Gastrocnemius medialis (tissue), 4 donors: ENCODE measurements at places on chromosomes 3 and 15.

DNA sequence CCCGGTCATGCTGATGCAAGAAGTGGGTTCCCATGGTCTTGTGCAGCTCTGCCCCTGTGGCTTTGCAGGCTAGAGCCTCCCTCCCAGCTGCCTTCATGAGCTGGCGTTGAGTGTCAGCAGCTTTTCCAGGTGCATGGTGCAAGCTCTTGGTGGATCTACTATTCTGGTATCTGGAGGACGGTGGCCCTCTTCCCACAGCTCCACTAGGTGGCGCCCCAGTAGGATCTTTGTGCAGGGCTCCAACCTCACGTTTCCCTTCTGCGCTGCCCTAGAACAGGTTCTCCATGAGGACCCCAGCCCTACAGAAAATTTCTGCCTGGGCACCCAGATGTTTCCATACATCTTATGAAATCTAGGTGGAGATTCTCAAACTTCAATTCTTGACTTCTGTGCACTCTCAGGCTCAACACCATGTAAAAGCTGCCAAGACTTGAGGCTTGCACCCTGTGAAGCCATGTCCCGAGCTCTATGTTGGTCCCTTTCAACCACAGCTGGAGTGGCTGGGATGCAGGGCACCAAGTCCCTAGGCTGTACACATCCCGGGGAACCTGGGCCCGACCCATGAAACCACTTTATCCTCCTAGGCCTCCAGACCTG lies 238.4 kb upstream of the MDFIC2 start:
- H3K27ac ChIP-seq = no peak overlapping the region
- H3K27me3 ChIP-seq = no peaks in the 10 kb centered on the region
- DNase-seq = peak; percentile 15
- no peak overlapping the region for H3K4me3 ChIP-seq
- H3K36me3 ChIP-seq = no peaks in the 10 kb centered on the region
- H3K4me1 ChIP-seq = no peaks in the 10 kb centered on the region

- H3K36me3 ChIP-seq = no peaks in the 10 kb centered on the region
- H3K27ac ChIP-seq = no peak overlapping the region
- DNase-seq = no peak
- H3K27me3 ChIP-seq = no peaks in the 10 kb centered on the region
- H3K4me3 ChIP-seq = no peak overlapping the region
- no peaks in the 10 kb centered on the region for H3K4me1 ChIP-seq
These were observed 515.6 kb downstream of the ZIC1 start for GRCh38 chr3:147924755-147925154.

- DNase-seq = no peak
- no peaks in the 10 kb centered on the region for H3K27me3 ChIP-seq
- no peaks in the 10 kb centered on the region for H3K4me1 ChIP-seq
- H3K36me3 ChIP-seq = no peaks in the 10 kb centered on the region
- no peak overlapping the region for H3K27ac ChIP-seq
These were observed 93.7 kb downstream of the CACNA1D start for GRCh38 chr3:53588122-53588521.

DNA sequence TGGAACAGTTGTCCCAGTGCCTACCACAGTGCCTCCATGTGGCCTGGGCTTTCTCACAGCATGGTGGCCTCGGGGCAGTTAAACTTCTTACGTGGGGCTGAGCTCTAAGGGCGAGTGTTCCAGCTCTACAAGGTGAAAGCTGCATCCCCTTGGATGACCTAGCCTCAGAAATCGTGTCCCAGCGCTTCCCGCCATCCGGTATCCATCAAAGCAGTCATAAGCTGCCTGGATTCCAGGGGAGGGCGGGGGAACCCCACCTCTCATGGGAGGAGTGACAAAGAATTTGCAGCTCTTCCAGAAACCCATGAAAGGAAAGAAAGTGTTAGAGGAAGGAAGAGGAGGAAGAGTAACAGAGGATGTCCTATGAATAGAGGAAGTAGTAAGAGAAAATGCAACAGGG lies 45.8 kb upstream of the CCDC174 start:
- no peaks in the 10 kb centered on the region for H3K4me1 ChIP-seq

- no peak for DNase-seq
- no peak overlapping the region for H3K27ac ChIP-seq
- no peaks in the 10 kb centered on the region for H3K36me3 ChIP-seq
- H3K4me1 ChIP-seq = no peaks in the 10 kb centered on the region
- no peak overlapping the region for H3K4me3 ChIP-seq
These were observed 76.8 kb upstream of the CD96 start for GRCh38 chr3:111465081-111465670.

- no peaks in the 10 kb centered on the region for H3K27me3 ChIP-seq
- no peak overlapping the region for H3K27ac ChIP-seq
- no peaks in the 10 kb centered on the region for H3K4me1 ChIP-seq
- no peaks in the 10 kb centered on the region for H3K36me3 ChIP-seq
- H3K4me3 ChIP-seq = no peak overlapping the region
These were observed 17.4 kb downstream of the GPR160 start for GRCh38 chr3:170055209-170055608.

GRCh38 chr3:20307383-20307782 lies 121.4 kb upstream of the SGO1 start:
- no peaks in the 10 kb centered on the region for H3K36me3 ChIP-seq
- DNase-seq = no peak

- no peak for DNase-seq
- H3K36me3 ChIP-seq = no peaks in the 10 kb centered on the region
- no peak overlapping the region for H3K4me3 ChIP-seq
- H3K27ac ChIP-seq = no peak overlapping the region
- H3K27me3 ChIP-seq = no peaks in the 10 kb centered on the region
These were observed 203.5 kb upstream of the NANOGP8 start for GRCh38 chr15:35288580-35288979.
